ENCODE measurements at places on chromosomes 12 and 14.

GRCh38 chr12:110513842-110514241 is 11.7 kb downstream of the RAD9B start:
- DNase-seq = no peak

DNA sequence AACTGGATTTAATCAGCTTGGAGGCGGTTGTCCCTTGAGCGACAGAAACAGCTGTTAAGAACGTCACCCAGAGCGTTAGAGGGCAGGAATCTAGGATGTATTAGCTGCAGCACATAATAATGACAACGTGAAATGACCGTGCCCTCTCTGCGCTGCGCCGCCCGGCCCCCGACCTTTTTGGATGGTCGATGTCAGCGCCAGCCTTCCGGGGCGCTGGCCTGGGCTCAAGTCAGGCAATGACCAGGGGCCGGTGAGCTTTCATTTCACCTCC is 427 bp upstream of the TMEM120B start:
- peak; percentile 31 for DNase-seq

DNA sequence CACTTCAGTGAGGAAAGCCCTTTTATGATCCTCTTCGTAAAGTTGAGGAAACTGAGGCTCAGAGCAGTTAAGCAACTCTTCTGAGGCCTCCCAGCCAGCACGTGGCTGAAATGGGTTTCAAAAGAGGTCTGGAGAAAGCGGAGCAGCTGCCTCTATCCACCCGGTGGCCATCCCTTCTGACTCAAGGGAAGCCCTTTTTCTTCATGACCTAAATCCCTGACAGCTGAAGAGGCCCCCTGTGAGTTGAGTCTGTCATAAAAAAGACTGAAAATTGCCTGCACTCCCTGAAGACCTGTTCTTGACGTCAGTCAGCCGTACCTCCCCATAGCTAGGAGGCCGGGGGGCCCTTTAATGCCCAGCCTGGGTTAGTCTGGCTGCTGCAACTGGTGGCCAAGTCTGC is 10.7 kb downstream of the CMKLR1 start:
- DNase-seq = no peak

GRCh38 chr14:32404784-32405573 is 75.9 kb downstream of the AKAP6 start:
- no peak for DNase-seq

DNA sequence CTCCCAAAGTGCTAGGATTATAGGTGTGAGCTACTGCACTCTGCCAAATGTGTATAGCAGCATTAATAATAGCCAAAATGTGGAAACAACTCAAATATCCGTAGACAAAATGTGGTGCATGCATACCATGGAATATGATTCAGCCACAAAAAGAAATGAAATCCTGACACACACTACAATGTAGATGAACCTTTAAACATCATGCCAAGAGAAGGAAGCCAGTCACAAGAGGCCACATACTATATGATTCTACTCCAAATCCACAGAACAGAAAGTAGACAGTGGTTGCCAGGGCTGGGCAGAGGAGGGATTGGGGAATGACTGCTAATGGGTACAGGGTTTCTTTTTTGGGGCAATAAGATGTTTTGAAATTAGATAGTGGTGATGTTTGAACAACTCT is 7.7 kb upstream of the TMED2 start:
- DNase-seq = no peak

DNA sequence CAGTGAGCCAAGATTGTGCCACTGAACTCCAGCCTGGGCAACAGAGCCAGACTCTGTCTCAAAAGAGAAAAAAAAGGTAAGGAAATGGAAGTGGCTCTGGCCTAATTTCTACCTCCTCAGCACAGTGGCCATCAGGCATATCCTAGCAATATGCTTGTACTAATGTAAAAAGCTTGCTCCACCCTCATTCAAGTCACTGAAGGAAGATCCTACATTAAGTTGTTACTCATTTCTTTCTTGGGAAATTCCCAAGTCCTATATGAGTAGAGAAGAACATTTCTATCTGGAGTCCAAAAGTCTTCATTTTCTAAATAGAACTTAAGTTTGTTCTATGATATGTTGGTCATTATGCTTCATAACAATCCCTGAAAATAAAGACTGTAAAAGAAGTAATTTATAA is 67.3 kb upstream of the HOXC13 start:
- peak; percentile 8 for DNase-seq

DNA sequence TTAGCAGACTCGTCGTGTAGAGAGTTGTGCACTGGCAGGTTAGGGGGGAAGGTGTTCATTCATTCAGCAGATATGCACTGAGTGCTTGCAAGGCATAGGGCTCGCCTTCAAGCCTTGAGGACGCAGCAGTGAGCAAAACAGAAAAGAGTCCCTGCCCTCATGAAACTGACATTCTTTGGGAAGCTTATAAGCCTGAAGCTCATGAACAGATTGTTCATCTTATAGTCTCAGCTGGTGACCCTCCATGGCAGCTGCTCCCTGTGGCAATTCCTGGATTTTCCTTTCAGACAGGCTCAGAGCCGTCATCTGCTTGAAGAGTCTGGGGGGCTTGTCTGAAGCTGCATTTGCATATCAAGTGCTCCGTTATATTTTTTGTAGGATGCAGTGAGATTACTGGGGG is 148.4 kb downstream of the PRKCH start:
- no peak for DNase-seq

DNA sequence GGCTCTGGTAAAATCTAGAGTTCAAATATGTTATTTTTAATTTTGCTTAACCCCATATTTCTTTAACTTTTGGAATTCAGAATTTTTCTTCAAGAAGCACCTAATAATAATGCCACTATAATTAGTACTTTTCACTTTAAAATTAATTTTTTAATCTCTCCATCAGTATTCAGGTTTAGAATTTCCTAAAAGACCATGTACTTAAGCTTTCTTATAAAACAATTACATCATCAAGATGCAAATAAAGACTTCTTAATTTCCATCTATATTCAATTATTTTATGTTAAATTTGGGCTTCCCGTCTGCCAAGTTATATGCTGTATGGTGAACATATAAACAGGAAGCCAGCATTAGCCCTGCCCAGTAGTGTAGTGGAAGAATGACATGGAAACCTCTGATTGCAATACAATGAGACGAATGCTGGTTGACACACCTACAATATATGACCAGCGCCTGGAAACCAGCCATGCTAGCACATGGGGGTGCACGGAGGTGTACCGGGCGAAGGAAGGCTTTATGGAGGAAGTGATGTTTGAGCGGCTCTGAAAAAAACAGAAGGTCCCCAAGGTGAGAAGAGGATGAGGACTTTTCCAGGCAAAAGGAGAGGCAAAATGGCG is 82.2 kb downstream of the LLPH start:
- no peak for DNase-seq

- no peak for DNase-seq
Measured at GRCh38 chr12:92942905-92943304, 13.8 kb upstream of the EEA1 start.

DNA sequence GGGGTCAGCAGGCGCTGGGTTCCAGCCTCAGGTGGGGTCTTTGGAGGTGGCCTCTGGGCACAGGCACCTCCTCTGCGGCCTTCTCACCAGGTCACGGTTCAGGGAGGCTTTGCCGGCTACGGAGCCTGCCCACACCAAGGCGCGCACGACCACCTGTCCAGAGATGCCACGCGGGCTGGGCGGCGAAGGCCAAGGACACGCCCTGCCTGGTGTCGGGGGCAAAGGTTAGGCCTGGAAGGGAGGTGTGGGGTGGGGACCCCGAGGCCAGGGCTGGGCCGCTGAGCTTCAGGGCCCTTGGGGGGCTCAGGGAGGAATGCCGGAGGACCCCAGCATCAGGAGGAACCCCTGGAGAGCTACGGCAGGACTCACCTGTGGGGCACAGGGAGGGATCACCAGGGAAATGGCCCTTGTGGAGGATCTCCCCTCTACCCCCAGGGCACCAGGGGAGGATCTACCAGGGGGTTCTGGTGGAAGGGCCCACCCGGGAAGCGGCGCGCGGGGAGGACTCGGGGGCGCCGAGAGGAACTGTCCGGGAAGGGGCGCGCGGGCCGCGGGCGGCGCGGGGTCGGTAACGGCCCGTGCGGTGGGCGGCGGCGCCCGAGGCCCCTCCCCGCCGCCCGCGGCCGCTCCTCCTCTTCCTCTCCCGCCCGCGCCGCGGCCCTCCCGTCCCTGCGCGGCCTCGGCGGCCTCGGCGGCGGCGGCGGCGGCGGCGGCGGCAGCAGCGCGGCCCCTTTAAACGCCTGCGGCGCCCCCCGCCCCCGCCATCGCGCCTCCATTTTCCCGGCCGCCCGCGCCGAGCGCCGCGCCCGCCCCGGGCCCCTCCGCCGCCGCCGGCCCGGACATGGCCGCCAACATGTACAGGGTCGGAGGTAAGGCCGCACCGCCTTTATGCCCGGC is at the start of gene MTA1:
TSS of gene MTA1 (plus strand) at position 633 of the 897 bp plus-strand sequence. CDS start at position 842, 209 bp downstream.
- peak; percentile 27 for DNase-seq

GRCh38 chr14:58107947-58108552 is 44.0 kb downstream of the ARMH4 start:
- DNase-seq = peak; percentile 31

- no peak for DNase-seq
Measured at GRCh38 chr12:26338586-26339572, 143.5 kb downstream of the SSPN start.

DNA sequence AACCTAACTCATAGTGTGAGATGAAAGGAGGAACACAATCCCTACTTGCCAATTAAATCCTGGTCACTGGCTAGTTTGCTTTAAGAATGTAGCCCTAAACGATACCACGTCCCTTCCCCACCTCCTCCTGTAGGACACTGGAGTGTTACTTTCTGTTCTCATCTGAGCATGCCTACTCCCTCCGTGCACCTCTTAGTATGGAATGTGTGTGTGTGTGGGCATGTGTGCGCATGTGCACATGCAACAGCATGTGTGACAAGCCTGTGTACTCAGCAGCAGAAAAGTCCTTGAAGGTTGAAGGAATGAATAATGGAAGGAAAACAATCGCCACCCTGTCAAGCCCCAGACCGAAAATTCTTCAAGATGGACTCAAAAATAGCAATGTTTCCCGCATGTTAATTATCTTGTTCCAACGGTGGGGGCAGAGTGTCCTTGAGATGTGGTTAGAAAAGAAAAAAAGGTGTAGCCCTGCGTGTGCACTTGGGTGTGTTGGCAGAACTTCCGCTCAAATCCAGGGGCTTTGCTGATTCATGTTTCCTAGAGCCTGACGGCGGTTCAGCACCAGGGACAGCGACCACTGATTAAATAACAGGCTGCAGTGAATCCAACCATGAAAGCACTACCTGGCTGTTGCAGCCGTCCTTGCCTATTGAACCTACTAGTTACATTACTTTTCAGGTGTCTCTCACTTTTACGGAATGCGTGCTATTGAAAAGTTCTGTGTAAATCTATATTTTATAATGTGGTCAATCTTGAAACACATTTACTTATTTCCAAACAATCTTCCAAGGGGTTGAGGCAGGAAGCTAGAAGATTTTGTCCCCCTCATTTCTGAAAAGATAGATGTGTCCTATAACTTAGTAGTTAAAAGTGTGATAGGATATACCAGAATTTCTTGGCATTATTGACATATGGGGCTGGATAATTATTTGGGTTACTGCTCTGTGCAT is 79.8 kb downstream of the SRRM4 start:
- peak; percentile 31 for DNase-seq

GRCh38 chr12:45322810-45323209 is 106.9 kb downstream of the ANO6 start:
- DNase-seq = no peak

DNA sequence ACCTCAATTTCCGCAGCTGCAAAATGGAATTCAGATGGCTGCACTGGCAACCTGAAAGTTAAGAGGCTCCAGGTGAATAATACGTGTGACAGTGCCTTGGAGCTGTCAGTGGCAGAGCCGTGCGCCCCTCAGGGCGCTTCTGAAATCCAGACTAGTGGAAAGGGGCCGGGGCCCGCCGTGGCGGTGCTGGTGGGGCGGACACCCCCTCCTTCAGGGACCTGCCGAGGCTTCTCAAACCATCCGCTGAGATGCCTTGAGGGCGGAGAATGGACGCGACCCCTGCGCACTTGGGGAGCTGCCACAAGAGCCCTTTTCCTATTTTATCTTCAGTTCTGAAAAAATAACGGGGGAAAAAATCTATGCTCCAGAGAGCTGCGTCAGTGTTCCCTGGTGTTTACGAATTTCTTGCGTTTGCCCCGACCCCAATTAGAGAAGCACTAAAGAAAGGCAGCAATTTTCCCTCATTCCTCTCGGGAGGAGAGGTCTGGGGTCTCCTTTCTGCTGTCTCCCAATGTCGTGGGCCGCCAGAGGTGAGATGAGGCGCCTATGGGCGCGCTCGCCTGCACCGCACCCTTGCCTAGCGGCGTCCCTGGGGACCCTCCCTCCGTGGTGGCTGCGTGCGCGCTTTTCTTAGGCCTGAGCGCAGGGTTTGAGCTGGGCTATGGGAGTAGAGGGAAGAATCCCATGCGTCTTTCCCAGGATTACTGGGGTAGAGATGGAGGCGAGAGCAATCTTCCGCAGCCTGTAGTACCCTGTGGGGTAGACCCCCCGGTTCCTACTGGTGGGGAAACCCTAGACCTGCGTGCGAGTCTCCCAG is 2.2 kb downstream of the NOS1 start:
- no peak for DNase-seq

DNA sequence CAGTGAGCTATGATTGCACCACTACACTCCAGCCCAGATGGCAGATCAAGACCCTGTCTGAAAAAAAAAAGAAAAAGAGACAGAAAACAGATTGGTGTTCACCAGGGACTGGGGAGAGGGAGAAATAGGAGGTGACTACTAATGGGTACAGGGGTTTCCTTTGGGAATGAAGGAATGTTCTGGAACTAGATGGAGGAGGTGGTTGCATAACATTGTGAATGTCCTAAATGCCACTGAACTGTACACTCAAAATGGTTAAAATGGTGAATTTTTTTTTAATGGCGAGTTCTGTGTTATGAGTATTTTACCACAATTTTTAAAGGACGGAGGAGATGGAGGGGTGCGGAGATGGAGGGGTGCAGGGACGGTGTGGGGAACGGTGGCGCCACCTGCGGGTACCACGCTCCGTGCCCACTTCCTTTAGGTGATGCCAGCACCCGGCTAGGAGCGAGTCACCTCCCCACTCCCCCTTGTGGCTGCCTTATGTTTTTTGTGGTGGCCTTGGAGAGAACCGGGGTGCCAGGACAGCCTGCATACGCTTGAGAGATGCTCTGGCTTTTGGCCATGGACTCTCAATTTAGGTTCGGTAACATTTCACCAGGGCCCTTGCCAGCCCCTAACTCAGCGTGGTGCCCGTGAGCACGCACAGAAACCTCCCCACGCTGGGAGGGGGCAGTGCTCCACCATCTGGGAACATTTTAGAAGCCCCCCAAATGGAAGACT is 16.1 kb downstream of the UBC start:
- peak; percentile 67 for DNase-seq

GRCh38 chr14:100025111-100025510 is 40.1 kb upstream of the EVL start:
- no peak for DNase-seq

GRCh38 chr12:123165537-123165936 is 14.6 kb upstream of the PITPNM2 start:
- no peak for DNase-seq

GRCh38 chr12:124609041-124609989 is 41.9 kb upstream of the NCOR2 start:
- peak; percentile 14 for DNase-seq

GRCh38 chr14:63308723-63309317 is 9.9 kb downstream of the GPHB5 start:
- DNase-seq = no peak

GRCh38 chr12:42565633-42566032 is 23.9 kb downstream of the PRICKLE1 start:
- no peak for DNase-seq

GRCh38 chr14:92495027-92495426 is 18.6 kb upstream of the RIN3 start:
- peak; percentile 100 for DNase-seq
